ENCODE measurements at places on chromosomes 6 and 20.
A peak's percentile ranks its signal among the peaks of the same experiment; 100 is the strongest.

DNA sequence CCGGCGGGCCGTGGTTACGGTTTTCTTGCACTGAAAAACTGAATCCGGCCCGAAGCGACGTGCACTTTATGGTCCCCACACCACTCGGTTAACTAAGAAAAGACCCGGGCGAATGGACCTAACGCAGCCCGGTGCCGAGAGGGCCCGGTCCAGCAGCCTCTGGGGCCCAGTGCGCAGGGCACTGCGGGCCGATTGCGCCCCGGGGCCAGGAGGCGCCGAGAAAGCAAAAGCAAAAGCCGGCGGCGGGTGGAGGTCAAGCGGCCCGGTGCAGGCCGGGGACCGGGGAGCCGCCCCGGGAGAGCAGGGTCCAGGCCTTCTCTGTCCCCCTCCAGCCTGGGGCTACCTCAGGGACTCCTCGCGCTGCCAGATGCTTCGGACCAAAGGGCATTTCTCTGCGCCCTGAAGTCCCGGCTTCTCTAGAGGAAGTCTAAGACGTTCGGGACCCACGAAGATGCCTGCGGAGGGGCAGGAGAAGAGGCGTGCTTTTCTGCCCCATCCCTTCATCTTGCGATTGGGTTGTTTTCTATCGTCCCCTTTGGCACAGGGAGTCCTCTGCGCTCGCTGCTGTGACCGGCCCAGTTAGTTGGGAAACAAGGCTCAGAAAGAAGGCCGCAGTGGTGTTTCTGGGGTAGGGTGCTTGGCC lies 4.4 kb downstream of the FOXF2 start:
- DNase-seq = no peak

- no peak for DNase-seq
Observed at GRCh38 chr6:151772446-151772845, 35.0 kb upstream of the ESR1 start.

GRCh38 chr6:158536891-158537798 lies 22.7 kb upstream of the TMEM181 start:
- DNase-seq = peak; percentile 85

DNA sequence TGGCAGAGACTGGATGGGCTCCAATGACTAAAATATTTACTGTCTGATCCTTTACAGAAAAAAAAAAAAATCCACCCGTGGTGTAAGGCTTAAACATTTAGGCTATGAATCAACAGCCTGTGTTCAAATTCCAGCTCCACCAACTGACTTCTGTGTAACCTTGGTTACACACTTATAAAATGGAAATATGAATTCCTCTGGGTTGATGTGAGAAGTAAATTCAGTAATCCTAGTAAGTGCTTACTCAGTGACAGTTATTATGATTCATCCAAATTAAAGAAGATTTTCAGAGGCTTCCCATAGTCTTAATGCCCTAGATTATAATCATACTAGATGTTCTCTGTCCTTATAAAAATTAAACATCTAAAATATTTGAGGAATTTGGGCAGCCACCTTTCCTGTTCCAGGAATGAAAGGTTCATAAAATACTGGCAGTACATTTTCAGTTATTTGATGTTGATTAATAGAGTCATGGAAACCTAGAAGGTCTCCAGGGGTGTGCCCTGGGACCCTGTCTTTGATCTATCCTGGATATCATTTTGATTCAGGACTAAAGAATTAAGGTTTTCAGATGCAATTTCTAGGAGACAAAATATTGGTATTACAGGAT lies 180.3 kb upstream of the ZNF217 start:
- DNase-seq = no peak

DNA sequence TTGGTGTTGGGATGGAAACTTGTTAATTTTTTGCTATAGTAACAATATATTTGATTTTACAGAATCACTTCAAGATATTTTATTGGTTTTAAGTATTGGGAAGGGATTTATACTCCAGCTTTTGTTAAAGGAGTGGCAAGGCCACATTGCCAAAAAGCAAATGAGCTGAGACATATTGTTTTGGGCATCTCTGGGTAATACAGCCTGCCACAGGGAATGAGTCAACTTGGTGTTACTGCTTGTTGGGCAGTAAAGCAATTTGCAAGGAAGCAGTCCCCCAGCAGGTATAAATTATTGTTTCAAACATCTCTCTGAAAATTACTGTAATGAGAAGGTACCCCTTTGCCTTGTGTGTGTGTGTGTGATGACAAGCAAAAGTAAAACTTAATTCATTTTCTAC lies 868.3 kb upstream of the FLRT3 start:
- no peak for DNase-seq

- DNase-seq = no peak
Observed at GRCh38 chr20:20755231-20755630, 42.8 kb upstream of the RALGAPA2 start.

GRCh38 chr6:165686596-165687365 lies 23.7 kb upstream of the PDE10A start:
- DNase-seq = no peak

DNA sequence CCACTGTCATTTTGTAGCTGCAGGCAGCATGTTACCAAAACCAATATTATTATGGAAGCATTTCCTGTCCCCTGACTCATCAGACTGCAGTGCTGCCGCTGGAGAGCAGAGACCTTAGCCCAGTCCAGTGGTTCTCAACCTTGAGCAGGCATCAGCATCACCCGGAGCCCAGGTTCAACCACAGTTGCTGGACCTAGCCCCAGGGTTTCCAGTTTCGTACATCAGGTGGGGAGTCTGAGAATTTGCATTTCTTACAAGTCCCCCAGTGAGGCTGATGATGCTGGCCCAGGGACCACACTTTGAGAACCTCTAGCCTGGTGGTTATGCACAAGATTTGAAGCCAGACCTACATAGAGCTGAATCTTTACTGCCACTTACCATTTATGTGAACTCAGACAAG lies 47.3 kb downstream of the LY86 start:
- DNase-seq = no peak

GRCh38 chr20:13694420-13695150 lies 55.9 kb upstream of the TASP1 start:
- DNase-seq = no peak

GRCh38 chr6:26068036-26068435 lies 19.2 kb upstream of the HFE start:
- DNase-seq = no peak

GRCh38 chr6:40477246-40478126 lies 109.7 kb downstream of the LRFN2 start:
- DNase-seq = peak; percentile 88

DNA sequence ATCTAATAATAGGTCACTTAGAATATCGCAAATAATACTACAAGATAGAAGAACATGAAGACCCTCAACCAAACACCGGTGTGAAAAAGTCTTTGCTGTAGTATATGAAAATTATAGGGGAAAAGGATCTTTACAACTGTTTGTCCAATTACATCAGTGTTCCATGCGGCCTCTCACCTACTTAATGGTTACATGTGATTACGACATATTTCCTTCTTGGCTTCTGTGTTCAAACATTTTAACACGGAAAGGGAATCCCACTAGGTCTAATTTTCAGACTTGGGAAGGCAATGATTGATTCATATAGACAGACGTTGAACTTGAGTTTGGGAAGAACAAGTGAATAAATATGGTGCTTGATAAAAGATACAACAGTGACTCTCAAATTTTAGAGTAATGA lies 273.4 kb downstream of the KIF16B start:
- no peak for DNase-seq

- no peak for DNase-seq
Observed at GRCh38 chr6:43077981-43078511, 1.9 kb downstream of the PTK7 start.

GRCh38 chr6:12279322-12280091 lies 10.7 kb upstream of the EDN1 start:
- no peak for DNase-seq

DNA sequence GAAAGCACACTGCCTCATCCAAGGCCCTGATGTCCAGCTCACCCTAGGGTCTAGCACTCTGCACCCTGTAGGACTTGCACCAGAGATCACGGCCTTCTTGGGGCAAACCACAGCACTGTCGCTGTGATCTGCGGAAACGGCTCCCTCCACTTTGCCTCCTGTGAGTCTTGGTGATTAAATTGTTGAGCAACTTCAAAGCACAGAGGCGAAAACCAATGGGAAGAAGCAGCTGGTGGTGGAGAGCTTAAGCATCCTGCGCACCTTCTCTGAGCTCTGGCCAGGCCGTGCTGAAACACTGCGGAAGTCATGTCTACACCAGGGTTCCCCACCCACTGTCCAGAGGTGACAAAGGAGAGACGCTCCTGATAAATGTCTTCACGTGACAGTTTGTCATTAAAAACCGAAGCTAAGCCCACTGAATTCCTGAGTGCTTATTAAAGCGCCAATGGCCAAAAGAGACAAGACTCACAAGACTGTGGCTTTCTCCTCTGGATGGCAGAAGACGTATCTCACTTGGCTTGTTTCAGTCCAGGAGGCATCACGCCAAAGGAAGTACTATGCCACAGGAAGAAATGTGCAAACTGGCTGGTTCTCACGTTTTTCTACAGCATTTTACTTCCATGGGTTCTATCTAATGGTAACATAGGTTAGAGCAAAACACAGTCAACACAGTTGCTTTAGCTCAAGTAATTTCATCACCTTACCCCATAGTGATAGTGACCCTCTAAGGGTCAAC lies 3.1 kb downstream of the RAMACL start:
- DNase-seq = no peak

DNA sequence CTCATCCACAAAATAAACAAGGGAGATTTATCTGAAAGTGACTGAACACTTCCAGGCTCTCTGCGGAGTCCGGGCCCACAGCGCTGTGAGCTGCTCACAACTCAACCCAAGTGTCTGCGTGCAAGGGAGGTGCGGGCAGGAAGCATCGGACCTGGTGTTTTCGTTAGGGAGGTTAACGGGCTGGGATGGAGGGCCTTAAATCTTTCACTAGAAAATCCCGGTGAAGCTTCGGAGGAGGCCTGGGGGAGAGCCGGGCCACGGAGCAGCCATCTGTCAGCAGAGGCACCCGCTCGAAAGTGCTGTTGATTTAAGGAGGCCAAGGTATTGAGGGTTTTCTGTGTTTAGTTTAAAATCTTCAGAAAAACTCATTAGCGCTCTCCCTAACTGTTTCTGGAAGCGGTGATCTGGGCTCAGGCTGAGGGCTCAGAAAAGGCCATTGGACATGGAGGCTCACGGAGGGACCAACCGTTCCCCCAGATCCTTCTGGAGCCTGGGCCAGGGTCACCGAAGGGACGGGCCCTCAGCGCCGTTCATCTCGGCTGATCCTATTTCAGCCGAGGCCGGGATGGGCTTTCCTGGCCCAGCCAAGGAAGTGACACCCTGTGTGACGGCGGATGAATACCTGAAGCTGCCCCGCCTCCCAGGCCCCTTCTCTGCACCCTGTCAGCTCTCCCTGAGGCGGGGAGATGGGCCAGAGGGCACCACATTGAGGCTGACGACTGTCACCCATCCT lies 20.7 kb downstream of the GATA5 start:
- DNase-seq = no peak

DNA sequence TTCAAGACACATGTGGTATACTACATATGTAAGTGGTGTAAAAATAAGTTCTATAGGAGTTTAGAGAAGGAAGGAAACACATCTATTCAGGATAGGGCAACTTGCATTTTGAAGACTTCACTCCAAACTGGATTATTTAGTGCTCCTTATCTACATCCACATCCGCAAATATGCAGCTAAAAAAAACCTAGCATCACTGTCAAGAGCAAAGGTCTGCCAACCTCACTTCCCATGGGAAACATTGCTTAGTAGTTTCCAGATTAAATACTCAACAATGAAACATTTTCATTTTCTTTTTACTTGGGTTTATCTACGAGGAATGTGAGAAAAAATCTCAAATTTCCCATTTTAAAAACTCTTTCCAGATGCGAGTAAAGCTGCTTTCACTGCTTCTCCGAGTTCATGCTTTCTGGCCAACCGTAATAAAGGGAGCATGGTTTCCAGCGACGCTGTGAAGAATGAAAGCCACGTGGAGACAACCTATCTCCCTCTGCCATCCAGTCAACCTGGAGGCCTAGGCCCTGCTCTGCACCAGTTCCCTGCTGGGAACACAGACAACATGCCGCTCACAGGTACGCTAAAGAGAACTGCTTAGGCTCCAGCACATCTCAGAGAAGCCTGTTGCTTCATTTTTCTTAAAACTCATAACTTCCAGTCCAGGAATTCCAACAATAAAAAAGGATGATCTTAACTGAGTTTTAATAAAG lies 48.2 kb downstream of the RFX6 start:
- no peak for DNase-seq

DNA sequence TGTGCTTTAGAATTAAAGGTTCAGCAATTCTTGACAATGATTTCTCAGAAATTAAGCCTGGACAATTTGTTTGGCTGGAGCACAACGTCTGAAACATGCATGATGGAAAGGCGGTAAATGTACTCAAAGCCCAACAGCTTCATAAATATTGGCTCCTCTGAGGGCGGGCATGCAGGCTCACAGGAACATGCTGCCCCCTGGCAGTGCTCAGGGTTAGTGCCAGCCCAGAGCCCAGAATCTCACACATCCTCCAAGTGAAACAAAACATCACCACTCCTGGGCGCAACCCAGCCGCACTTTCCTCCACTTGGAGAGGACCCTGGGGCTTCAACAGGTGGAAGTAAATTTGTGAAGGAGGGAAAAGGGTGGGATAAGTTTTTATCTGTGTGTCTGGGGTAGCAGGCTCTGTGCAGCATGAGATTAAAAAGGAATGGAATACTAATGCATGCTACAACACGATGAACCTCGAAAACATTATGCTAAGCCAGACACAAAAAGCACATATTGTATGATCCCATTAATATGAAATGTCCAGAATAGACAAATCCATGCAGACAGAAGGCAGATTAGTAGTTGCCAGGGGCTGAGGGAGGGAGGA lies 54.1 kb upstream of the PTPRT start:
- peak; percentile 65 for DNase-seq

GRCh38 chr20:20691477-20692235 lies 20.8 kb downstream of the RALGAPA2 start:
- DNase-seq = no peak

- DNase-seq = no peak
Observed at GRCh38 chr20:60262967-60263603, 304.9 kb downstream of the CDH26 start.

DNA sequence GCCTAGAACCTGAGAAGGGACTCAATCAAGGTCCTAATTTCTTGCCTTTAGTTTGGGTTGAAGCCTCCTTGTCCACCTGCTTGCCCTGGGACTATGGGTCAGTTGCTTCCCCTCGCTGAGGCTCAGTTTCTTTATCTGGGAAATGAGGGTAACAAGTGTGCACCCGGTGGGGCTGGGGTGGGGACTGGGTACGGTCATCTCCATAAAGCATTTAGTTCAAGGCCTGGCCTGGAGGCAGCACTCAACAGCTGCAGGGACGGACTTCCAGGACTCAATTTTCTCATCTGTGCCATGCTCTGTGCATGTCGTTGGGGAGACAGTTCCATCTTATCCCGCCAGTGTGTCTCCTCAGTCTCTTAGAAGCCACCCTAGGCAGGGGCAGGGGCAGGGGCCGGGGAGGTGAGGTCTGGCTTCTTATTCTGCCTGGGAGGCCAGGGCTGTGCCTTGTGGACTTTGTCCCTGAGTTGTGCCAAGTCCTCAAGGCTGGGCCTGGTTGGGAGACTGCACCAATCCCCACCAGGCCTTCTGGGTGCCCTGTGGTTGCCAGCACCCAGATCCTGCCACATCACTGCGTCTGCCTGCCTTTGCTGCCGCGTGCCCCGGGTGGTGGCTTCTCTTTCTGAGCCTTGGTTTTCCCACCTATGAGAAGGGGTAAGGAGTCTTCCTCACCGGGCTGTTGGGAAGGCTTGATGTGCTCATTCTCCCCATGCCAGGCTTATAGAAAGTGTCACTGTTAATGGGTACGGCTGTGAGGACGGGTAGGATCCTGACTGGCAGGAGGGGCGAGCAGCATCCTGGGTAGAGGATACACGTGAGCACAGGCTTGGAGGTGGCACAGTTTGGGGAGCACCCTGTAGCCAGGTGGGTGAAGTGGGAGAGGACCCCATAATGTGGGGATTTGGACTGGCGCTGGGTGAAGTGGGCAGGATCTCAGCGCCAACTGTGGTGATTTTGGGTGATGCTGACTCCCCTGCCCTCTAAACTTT lies 8.6 kb downstream of the SRC start:
- no peak for DNase-seq

Data from NCI-H345 (cell line).